ENCODE measurements at places on chromosomes 11 and 22. TPM values are rescaled to one million over a fixed set of nuclear protein-coding genes. Genes with fewer than 3 reads are reported as not detected.

MS4A3 gene
- not detected for total RNA-seq

HPX gene
- not detected for total RNA-seq

APOL3 gene
- total RNA-seq, result 17.8 TPM

HEPHL1 gene
- total RNA-seq, result not detected

FAM83F gene
- not detected for total RNA-seq

PIWIL4 gene
- total RNA-seq, result 0.82 TPM

KRTAP5-10 gene
- total RNA-seq, result not detected

PACSIN3 gene
- 35.9 TPM for total RNA-seq

TMEM132A gene
- total RNA-seq, result 22.2 TPM

CDC42BPG gene
- total RNA-seq, result not detected

ZNF280B gene
- total RNA-seq, result 1.2 TPM

RTN4R gene
- total RNA-seq, result 1.2 TPM

OR52E8 gene
- total RNA-seq, result not detected

GGTLC3 gene
- total RNA-seq, result not detected

OR51B2 gene
- total RNA-seq, result not detected

RASD2 gene
- under 0.01 TPM for total RNA-seq

CRYBB3 gene
- not detected for total RNA-seq

LDHAL6A gene
- not detected for total RNA-seq

SYT12 gene
- 1.5 TPM for total RNA-seq

PIH1D2 gene
- not detected for total RNA-seq

APOC3 gene
- total RNA-seq, result not detected

CST6 gene
- total RNA-seq, result not detected

OR2AT4 gene
- not detected for total RNA-seq

KCTD17 gene
- 33.7 TPM for total RNA-seq

OR5M8 gene
- total RNA-seq, result not detected

MLC1 gene
- total RNA-seq, result 2.5 TPM

YAP1 gene
- total RNA-seq, result 96.9 TPM

UBQLN3 gene
- not detected for total RNA-seq

HBG2 gene
- not detected for total RNA-seq

PRCP gene
- 50.0 TPM for total RNA-seq

RFPL2 gene
- not detected for total RNA-seq

C11orf91 gene
- total RNA-seq, result not detected
